Urinary bladder (tissue), 4 donors: ENCODE measurements at places on chromosomes 7 and 10.

DNA sequence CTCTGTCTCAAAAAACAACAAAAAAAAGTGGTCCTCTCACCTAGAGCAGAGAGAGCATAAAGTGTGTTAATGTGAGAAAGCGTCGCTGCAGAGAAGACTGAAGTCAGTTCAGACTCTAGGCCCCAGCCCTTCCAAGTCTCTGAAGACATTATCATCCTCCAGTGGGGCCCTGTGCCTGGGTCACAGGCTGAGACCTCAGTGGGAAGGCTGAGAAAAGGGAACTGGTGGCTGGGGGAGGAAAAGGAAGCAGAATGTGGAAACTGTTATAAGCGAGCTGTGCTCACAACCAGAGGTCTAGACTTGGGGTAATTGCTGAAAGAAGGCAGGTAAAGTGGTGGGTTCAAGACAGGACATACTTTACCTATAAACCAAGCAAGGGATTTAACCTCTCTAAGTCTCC lies 4.9 kb upstream of the RRP12 start:
- DNase-seq: no peak

DNA sequence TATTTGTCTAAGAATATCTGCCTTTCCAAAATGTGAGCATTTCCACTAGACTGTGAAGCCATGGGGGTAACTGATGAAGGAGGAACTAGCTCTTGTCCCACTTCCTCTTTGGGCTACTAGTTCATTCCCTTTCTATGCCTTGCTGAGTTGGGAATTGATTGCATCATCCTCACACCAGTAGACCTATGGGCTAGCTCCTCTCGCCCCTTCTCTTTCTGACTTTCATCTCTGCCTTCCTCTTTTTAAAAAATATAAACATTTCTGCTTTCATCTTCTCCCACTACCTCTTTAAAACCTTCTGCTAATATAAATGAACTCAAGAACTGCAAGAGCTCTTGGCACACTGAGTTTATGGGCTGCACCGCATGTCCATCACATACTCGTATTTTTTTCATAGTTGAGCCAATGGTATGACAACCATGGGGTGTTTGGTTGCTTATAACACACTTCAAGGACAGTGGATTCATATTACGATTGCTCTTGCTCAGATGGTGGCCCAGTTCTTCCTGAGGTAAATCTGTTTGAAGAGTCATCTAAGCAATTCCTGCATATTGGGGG lies 182.0 kb downstream of the REEP3 start:
- no peak for DNase-seq

GRCh38 chr10:66025186-66025585 lies 900.6 kb upstream of the LRRTM3 start:
- DNase-seq: no peak

- no peak for DNase-seq
Measured at GRCh38 chr10:7192831-7193361, 217.9 kb downstream of the SFMBT2 start.

DNA sequence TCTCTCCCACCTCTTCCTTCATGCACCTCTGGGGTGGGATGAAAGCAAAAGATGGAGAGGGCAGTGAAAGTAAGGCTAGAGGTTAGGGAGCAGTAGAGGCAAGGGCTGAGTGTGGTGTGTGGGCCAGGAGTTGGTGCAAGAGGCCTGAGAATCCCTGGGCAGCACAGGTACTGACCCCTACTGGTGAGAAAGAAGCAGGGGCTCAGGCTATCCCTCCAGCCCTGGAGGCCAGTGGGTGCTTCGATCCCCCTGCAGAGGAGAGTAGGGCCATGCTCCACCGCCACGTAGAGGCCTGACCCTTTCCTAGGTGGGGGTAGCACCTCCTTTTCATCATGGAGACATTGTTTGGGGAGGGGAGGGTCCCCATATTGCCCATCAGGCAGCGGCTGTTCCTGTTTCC lies 9.8 kb downstream of the CDHR1 start:
- no peak for DNase-seq

- DNase-seq: no peak
Measured at GRCh38 chr7:158077934-158078910, 509.4 kb downstream of the PTPRN2 start.

GRCh38 chr7:92991190-92991589 lies 126.6 kb downstream of the SAMD9 start:
- no peak for DNase-seq

DNA sequence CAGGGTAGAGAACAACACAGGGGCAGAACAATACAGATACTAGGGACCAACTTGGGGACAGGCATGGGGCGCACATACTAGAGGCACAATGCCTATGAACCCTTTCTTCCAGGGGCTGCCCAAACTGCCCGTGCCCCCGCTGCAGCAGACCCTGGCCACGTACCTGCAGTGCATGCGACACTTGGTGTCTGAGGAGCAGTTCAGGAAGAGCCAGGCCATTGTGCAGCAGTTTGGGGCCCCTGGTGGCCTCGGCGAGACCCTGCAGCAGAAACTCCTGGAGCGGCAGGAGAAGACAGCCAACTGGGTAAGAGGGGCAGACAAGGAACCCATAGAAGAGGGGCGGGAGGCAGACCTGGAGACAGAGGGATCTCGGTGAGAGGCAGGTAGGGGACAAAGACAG lies 5.8 kb downstream of the CHAT start:
- DNase-seq: no peak

- no peak for DNase-seq
Measured at GRCh38 chr7:95840953-95841950, 68.9 kb downstream of the DYNC1I1 start.

DNA sequence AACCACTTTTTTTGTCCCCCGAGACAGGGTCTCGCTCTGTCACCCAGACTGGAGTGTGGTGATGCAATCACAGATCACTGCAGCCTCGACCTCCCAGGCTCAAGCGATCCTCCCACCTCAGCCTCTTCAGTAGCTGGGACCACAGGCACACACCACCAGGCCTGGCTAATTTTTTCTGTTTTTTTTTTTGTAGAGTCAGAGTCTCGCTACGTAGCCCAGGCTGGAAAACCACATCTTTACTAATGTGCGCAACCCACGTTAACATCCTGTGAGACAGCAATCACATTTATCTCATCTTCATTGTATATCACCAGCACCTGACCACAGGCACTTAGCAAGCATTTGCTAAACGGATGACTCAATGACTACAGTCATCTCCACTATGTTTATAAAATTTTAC lies 77.8 kb upstream of the ATP6V0A4 start:
- no peak for DNase-seq

DNA sequence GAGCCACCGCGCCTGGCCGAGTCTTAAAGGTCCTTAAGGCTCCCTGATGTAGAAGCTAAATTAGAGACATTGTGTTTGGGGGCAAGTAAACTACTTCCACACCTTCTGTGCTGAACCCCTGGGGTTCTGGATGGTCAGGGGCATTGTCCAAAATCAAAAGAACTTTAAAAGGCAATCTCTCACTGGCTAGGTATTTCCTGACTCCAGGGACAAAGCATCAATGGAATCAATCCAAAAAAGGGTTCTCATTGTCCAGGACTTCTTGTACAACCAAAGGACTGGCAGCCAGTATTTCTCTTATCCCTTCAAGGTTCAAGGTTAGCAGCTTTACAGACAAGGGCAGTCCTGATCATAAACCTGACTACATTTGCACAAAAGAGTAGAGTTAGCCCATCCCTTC lies 24.0 kb downstream of the SRPK2 start:
- no peak for DNase-seq

- DNase-seq: no peak
Measured at GRCh38 chr7:27046854-27047549, 48.8 kb downstream of the HOXA1 start.

GRCh38 chr7:79403451-79403850 lies 50.0 kb downstream of the MAGI2 start:
- DNase-seq: no peak

- DNase-seq: no peak
Measured at GRCh38 chr10:88317099-88317498, 266.0 kb downstream of the RNLS start.

DNA sequence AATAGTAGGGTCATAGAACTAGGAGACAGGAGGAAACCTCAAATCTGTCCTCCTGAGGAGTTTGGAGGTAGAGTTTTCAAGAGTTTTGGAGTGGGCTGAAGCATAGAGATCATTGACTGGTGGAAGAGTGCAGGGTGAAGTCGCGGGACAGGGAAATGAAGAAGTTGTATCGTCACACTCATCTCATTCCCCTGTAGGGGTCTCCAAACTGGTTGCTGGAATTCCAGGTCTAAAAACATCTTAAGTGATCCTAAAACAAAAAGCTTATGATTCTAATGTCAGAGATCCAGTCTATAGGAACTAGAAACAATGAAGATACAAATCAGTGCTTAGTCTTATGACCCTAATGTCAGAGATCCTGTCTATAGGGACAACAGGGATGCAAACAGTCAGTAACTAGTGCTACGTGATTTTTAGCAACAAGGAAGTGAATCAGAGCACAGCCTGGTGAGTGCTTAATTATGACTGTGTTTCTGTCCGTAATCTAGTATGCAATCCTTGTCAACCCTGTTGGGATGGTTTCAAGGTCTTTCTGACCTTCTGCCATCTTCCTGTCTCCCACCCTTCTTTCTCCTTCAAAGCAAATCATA lies 139.4 kb downstream of the SKIDA1 start:
- DNase-seq: no peak

- DNase-seq: no peak
Measured at GRCh38 chr7:159000859-159001435, 143.7 kb downstream of the VIPR2 start.

- no peak for DNase-seq
Measured at GRCh38 chr10:100485366-100485765, 22.6 kb downstream of the WNT8B start.

DNA sequence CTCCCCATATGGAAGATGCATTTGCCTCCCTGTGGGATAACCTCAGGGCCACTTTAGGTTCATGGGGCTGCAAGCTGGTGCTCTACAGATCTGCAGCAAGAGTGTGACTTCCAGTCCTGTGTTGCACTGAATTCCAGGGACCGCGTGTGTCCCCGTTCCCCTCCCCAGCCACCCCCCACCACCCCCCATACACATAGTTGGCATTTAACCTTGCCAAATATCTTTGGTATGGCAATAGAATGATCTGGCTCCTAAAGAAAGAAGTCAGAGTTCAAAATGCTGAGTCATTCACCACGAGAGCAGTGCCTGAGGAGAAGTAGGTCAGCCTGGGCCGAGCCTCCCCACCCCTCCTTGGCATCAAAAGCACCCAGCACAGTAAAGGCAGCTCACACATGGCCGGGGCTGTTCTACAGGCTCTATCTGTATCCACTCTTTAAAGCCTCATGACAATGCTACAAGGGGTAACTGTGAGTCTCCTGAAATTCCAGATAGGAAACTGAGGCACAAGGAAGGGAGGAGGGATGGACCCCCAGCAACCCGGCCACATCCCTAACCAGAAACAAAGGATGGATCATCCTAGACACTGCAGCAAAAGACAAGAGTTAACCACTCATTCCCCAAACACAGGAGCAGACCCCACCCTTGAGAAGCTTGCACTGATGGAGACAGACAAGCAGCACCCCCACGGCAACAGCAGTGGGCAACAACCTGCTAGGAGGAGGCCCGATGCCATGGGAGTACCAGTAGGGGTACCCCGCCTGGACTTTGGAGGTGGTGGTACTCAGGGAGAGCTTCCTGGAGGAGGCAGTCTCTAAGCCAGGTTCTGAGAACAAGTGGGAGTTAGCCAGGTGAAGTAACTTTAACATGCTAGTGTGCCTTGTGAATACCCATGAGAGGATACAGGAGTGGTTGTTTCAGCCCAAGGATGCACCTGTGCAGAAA lies 70.3 kb upstream of the NANOS1 start:
- no peak for DNase-seq

- no peak for DNase-seq
Measured at GRCh38 chr10:43214071-43214955, 52.6 kb downstream of the RASGEF1A start.

- DNase-seq: no peak
Measured at GRCh38 chr7:875051-875450, 1.3 kb upstream of the GET4 start.

DNA sequence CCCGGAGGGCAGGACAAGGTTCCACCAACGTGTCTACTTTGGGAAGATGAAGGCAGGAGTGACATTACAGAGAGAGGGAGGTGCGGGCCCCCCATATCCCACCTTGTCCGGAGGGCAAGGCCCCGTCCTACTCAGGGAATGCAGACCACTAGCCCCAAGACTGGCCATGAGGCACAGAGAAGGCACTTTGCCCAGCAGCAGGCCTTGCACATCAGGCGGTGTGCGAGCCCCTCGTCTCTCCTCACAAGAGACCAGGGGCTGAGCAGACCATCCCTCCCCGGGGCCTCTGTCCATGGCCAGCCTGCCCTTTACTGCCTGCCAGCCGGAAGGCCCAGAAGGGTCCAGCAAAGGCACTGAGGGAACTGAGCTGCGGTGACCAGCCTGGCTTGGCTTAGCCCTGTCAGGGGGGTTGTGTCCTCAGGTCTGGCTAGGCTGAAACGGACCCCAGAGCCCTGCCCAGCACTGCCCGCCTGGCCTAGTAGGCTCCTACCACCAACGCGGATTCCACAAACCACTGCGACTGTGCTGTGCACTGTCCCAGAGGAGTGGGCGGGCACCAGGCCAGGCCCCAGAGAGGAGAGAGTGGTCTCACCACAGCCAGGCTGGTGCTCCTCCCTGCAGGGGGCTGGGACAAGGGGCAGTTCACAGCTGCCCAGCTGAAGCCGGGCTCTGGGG lies 16.7 kb downstream of the CAMK2B start:
- no peak for DNase-seq

DNA sequence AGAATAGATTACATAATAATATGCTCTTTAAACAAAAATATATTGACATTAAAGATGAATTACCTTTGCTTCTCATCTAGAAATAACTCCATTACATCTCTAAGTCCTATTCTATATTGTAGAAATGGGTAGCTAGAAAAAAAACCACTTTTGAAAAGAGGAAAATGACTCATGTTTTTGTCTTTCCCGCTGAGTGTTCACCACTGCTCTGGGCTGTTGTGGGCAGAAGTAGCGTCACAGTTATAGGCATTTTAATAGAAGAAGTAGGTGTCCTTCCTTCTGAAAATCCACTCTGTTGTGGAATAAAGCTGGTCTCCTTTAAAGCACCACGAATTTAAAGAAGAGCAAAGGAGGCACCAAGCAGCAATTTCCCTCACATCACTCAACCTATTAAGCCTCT lies 117.6 kb upstream of the NFE2L3 start:
- DNase-seq: no peak

GRCh38 chr7:29612596-29612995 lies 49.0 kb downstream of the PRR15 start:
- no peak for DNase-seq

DNA sequence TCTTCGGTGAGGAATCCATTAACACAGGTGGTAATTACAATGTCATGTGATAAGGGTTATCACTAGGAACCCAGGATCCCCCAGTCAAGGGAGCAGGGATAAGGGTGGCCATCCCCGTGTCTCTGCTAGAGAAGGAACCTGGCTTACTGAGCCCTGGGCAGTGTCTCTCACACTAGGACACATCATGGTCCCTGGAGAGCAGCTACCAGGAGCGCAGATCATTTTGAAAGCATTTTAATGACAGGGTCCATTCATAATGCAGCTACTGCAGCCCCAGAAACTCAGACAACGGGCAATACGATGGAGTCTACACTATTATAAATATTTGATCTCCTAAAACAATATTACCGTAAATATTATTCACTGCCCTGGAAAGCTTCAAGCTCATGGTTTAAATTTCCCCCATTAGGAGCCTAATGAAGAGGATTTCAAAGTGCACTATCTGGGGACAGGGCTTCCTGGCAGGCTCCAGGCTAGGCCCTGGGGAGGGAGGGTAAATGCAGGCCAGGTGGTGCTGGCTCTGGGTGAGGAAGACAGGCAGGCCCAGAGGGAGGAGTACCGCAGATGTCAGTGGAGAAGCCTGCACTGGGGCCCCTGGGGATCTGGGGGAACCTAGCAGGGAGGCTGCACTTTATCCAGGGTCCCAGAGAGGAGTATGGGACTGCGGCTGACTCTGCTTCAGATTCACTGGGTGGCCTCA lies 52.6 kb upstream of the LOXL4 start:
- no peak for DNase-seq
